ENCODE measurements at places on chromosomes 6 and 20. TPM values are rescaled to one million over a fixed set of nuclear protein-coding genes. Genes with fewer than 3 reads are reported as not detected.

GRCh38 chr6:25606151-25606550 lies 45.9 kb upstream of the SCGN start:
- no peaks in the 10 kb centered on the region for H3K36me3 ChIP-seq
- H3K4me1 ChIP-seq: no peaks in the 10 kb centered on the region
- no peak overlapping the region for H3K4me3 ChIP-seq
- DNase-seq: no peak
- no peak overlapping the region for H3K27ac ChIP-seq
- H3K27me3 ChIP-seq: no peaks in the 10 kb centered on the region

GRCh38 chr6:76612954-76613353 lies 540.5 kb upstream of the IMPG1 start:
- H3K4me3 ChIP-seq: no peak overlapping the region
- no peak overlapping the region for H3K27ac ChIP-seq
- H3K27me3 ChIP-seq: no peaks in the 10 kb centered on the region
- H3K4me1 ChIP-seq: no peaks in the 10 kb centered on the region
- no peak for DNase-seq

- DNase-seq: no peak
- no peaks in the 10 kb centered on the region for H3K36me3 ChIP-seq
- no peaks in the 10 kb centered on the region for H3K4me1 ChIP-seq
- no peak overlapping the region for H3K27ac ChIP-seq
- no peak overlapping the region for H3K4me3 ChIP-seq
Measured at GRCh38 chr6:128696691-128697689, 176.6 kb upstream of the PTPRK start.

DNA sequence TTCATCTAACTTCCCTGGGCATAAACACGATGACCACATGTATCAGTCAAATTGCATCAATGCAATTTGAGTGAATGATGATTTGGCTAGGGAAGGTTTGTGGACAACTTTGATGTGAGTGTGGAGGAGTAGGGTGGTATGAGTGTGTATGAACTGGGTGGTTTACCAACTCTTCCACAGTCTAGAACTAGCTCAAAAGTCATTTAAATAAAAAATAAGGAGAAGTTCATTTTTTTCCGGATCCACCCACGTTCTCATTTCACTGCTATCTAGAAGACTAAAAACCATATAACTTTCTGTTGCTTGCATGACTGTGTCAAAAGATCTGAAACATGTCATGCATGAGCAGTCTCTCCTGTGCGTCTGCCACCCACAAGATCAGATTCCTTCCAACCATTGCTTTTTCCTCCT lies 23.6 kb downstream of the SLC35D3 start:
- H3K4me3 ChIP-seq: no peak overlapping the region
- H3K36me3 ChIP-seq: no peaks in the 10 kb centered on the region
- DNase-seq: no peak
- no peaks in the 10 kb centered on the region for H3K27me3 ChIP-seq
- H3K4me1 ChIP-seq: no peaks in the 10 kb centered on the region
- no peak overlapping the region for H3K27ac ChIP-seq

- no peaks in the 10 kb centered on the region for H3K4me1 ChIP-seq
- no peaks in the 10 kb centered on the region for H3K36me3 ChIP-seq
- H3K4me3 ChIP-seq: no peak overlapping the region
Measured at GRCh38 chr20:22986601-22987000, 48.5 kb upstream of the SSTR4 start.

DNA sequence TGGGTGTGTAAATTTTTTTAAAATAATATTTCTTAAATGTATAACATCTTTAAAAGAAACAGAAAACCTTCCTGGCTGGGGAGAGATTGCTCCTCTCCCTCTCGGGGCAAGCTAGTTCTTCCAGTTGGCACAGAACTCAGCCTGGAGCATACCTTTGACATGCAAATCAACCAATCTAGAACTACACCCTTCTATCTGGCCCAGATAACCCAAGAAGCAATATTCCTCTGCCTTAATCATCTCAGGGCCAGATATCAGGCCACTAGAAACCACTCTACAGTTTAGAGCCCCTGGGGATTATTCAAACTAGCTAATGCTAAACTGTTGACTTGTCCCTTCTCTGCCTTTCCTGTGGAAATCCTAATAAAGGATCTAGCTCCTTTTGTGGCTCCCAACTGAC lies 33.9 kb downstream of the CYP39A1 start:
- no peaks in the 10 kb centered on the region for H3K4me1 ChIP-seq
- DNase-seq: no peak
- H3K27ac ChIP-seq: no peak overlapping the region
- H3K4me3 ChIP-seq: no peak overlapping the region
- no peaks in the 10 kb centered on the region for H3K36me3 ChIP-seq

DNA sequence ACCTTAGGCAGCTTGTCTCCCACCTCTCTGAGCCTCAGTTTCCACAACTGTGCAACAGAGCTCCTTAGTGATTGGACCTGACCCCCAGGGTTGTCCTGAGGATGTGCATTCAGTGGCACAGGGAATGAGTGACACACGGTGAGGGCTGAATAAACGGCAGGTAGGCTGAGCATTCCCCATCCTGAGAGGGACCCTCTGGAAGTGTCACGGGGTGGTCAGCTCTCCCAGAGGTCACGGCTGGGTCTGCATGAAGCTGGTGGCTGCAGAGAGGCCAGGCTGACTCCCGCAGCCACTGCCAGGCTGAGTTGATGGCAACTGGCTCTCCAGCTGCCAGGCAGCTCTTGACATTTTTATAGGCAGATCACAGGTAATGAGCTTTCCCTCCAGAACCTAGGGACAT lies 42.5 kb downstream of the CD40 start:
- no peak overlapping the region for H3K4me3 ChIP-seq
- no peak for DNase-seq
- no peaks in the 10 kb centered on the region for H3K4me1 ChIP-seq

DNA sequence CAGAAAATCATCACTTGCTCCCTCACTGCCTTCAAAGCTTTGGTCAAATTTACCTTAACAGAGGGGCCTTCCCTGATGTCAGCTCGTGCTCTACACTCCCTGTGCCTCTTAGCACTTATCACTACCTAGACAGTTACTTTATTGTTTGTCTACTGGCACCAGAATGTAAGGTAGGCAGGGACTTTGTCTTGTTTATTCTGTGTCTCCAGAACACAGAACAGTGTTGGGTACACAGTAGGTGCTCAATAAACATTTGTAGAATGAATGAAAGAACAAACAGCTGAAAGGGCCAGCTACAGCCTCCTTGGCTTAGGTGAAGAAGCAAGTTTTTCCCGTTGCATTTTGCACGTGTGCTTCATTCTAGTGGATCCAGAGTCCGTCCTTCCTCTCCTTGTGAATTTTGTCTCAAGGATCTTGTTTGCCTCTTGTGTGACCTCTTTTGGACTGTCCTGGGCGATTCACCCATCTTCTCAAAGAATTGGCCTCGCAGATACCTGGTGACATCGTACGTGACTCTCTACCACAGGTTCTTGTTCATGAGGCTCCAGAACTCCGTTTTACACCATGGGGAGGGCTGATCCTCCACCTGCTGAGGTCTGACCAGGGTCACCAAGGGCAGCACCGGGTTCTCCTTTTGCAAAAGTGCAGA lies 84.2 kb upstream of the ARMC2 start:
- no peaks in the 10 kb centered on the region for H3K36me3 ChIP-seq
- no peaks in the 10 kb centered on the region for H3K27me3 ChIP-seq
- H3K4me3 ChIP-seq: no peak overlapping the region
- DNase-seq: no peak
- peak overlapping the region; percentile 51 for H3K27ac ChIP-seq

DNA sequence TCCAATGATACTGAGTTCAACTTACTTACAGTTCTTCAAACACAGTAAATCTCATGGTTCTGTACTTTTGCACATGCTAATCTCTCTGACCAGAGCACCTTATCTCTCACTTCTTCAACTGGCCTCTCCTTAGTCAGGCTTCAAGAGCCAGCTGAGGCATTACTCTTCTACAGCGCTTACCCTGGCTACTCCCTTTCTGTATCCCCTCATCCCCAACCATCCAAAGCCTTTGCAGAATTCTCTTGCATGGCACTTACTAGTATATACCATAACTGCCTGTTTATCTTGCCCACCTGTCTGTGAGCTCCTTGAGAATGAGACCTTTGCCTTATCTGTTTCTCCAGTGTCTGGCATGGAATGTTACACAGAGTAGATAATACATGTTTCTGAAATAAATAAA lies 49.2 kb downstream of the SESN1 start:
- no peaks in the 10 kb centered on the region for H3K4me1 ChIP-seq
- no peak overlapping the region for H3K27ac ChIP-seq
- H3K27me3 ChIP-seq: no peaks in the 10 kb centered on the region
- no peak overlapping the region for H3K4me3 ChIP-seq
- DNase-seq: no peak

- DNase-seq: no peak
- no peak overlapping the region for H3K4me3 ChIP-seq
- no peak overlapping the region for H3K27ac ChIP-seq
- H3K4me1 ChIP-seq: no peaks in the 10 kb centered on the region
Measured at GRCh38 chr20:55533632-55534031, 471.7 kb downstream of the CBLN4 start.

DNA sequence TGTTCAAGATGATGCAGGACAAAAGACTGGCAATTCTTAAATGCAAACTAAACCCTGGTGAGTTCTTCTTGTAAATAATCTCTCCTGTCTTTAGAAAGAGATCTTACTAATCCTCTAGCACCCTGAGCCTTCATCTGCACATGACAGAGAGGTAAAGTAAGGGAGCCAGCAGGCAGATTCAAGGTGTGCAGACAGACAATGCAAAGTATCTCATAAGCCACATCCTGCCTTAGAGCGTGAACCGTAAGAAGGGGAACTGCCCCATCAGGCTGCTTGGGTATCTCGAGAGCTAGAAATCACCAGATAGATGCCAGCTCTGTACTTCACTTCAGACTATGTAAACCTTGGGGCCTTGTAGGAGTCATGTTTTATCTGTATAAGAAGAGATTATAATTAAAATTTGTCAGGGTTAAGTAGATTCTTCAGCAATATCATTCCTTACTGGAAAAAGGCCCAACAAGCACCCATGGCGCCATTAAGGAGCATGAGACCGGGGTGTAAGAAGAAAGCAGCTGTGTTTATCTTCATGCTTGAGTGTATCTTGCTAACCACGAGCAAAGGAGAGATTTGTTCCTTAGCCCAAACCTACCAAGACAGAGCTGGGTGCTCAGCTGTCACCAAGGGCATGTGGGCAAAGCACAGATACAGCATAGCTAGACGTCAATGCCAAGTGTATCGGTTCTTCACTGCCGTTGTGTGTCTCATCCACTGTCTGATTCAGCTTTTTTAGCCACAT lies 24.4 kb downstream of the CNR1 start:
- no peak overlapping the region for H3K4me3 ChIP-seq
- no peak for DNase-seq
- no peaks in the 10 kb centered on the region for H3K27me3 ChIP-seq
- no peaks in the 10 kb centered on the region for H3K4me1 ChIP-seq
- no peaks in the 10 kb centered on the region for H3K36me3 ChIP-seq

GRCh38 chr20:25070821-25071473 lies 11.0 kb downstream of the VSX1 start:
- no peaks in the 10 kb centered on the region for H3K36me3 ChIP-seq
- no peak for DNase-seq
- H3K4me1 ChIP-seq: peaks cover 5% of the 10 kb centered on the region
- H3K4me3 ChIP-seq: no peak overlapping the region
- no peaks in the 10 kb centered on the region for H3K27me3 ChIP-seq

DNA sequence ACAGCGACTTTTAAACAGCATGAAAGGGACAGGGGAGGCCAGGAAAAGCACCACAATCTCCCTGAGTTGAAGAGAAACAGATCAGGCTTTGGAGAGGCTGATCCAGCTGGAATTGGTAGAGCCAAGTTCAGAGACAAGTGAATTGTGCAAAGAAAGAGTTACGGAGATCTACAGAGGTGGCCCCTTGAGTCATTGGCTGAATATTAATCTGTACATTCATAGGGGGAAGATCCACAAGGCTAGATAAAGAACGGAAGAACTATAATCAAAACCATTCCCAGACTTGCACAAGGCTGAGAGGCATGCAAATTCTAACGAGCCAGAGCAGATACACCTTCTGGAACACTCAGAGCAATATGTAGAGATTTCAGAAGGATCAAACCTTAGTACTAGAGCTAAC lies 14.2 kb upstream of the FOXQ1 start:
- H3K27me3 ChIP-seq: no peaks in the 10 kb centered on the region
- H3K4me3 ChIP-seq: no peak overlapping the region
- no peaks in the 10 kb centered on the region for H3K4me1 ChIP-seq
- no peaks in the 10 kb centered on the region for H3K36me3 ChIP-seq

GRCh38 chr20:59600472-59600871 lies 3.9 kb upstream of the PHACTR3 start:
- no peaks in the 10 kb centered on the region for H3K36me3 ChIP-seq
- H3K27ac ChIP-seq: no peak overlapping the region
- no peaks in the 10 kb centered on the region for H3K4me1 ChIP-seq
- DNase-seq: no peak
- H3K4me3 ChIP-seq: no peak overlapping the region
- no peaks in the 10 kb centered on the region for H3K27me3 ChIP-seq

GRCh38 chr6:2945153-2945452 lies 26.3 kb downstream of the SERPINB6 start:
- H3K27me3 ChIP-seq: no peaks in the 10 kb centered on the region
- no peaks in the 10 kb centered on the region for H3K4me1 ChIP-seq
- H3K4me3 ChIP-seq: no peak overlapping the region
- no peaks in the 10 kb centered on the region for H3K36me3 ChIP-seq
- no peak overlapping the region for H3K27ac ChIP-seq

- no peak for DNase-seq
- no peak overlapping the region for H3K27ac ChIP-seq
- no peaks in the 10 kb centered on the region for H3K36me3 ChIP-seq
- H3K27me3 ChIP-seq: no peaks in the 10 kb centered on the region
Measured at GRCh38 chr6:134437376-134437775, 119.5 kb upstream of the SGK1 start.

DNA sequence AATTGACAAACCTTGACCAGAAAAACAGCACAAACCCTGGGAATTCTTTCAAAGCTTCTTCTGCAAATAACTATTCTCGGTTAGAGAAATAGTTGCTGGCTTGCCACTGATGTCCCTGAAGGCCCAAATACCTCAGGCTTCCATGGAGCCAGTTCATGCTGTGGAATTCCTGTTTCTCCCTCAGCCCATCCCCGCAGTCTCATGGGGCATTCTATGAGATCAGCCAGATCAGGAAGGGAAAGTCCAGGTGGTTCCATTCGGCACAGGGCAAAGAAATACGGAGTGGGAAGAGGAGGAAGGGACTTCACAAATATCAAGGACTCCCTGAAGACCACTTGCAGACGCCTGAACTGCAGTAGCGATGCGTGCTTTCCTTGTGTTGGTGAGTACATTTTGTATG lies 63.3 kb downstream of the MYLK4 start:
- no peaks in the 10 kb centered on the region for H3K36me3 ChIP-seq
- no peaks in the 10 kb centered on the region for H3K4me1 ChIP-seq
- no peaks in the 10 kb centered on the region for H3K27me3 ChIP-seq

GRCh38 chr20:24779131-24779530 lies 169.9 kb upstream of the CST7 start:
- H3K36me3 ChIP-seq: no peaks in the 10 kb centered on the region
- no peak overlapping the region for H3K27ac ChIP-seq
- DNase-seq: no peak
- H3K27me3 ChIP-seq: no peaks in the 10 kb centered on the region
- no peak overlapping the region for H3K4me3 ChIP-seq
- no peaks in the 10 kb centered on the region for H3K4me1 ChIP-seq

Gene TRIM31
- total RNA-seq: 0.16 TPM

Gene GNAS-AS1
- 0.47 TPM for total RNA-seq

Gene IL20RA
- total RNA-seq: 9.3 TPM

Gene SLC2A10
- total RNA-seq: 13.4 TPM

Gene RBM38
- total RNA-seq: 6.6 TPM

Gene C20orf144
- total RNA-seq: 0.09 TPM

Gene PXT1
- total RNA-seq: not detected

Gene CDSN
- total RNA-seq: not detected

Gene EYA2
- 1.1 TPM for total RNA-seq

Gene CD40
- total RNA-seq: 10.6 TPM

Data from pancreas (tissue), 10 donors.